Upper lobe of right lung (tissue), 1 donor: ENCODE measurements at places on chromosomes 4 and X. TPM values are rescaled to one million over a fixed set of nuclear protein-coding genes. Genes with fewer than 3 reads are reported as not detected.

MMRN1 gene
- total RNA-seq = 67.4 TPM

HS6ST2 gene
- total RNA-seq = 0.87 TPM

STPG2 gene
- total RNA-seq = 0.41 TPM

NALF2 gene
- total RNA-seq = not detected

RAB33A gene
- 0.75 TPM for total RNA-seq
